A549 treated with RU486 at 1 μM for 4 hours (cell line): ENCODE measurements at places on chromosomes 3 and 15. TPM values are rescaled to one million over a fixed set of nuclear protein-coding genes. Genes with fewer than 3 reads are reported as not detected.

Gene RNF111
- total RNA-seq = 19.4 to 24.1 TPM (median 23.3 TPM) in 5 replicates

Gene UPK1B
- total RNA-seq = 11.2 to 14.4 TPM (median 14.1 TPM) in 5 replicates

Gene MORC1
- not detected in 5 replicates for total RNA-seq

Gene PARP16
- total RNA-seq = 9.1 to 11.1 TPM (median 9.9 TPM) in 5 replicates

Gene FEZF2
- not detected in 5 replicates for total RNA-seq

Gene ZNF860
- total RNA-seq = 0.95 to 2.1 TPM (median 1.2 TPM) in 5 replicates

Gene GOLGA8R
- 0.14 to 0.37 TPM (median 0.16 TPM) in 4 of 5 replicates, not detected in the other for total RNA-seq

Gene IL17RD
- total RNA-seq = 0.70 to 1.3 TPM (median 0.90 TPM) in 5 replicates

Gene TMOD3
- total RNA-seq = 38.7 to 66.3 TPM (median 53.3 TPM) in 5 replicates

Gene SMCO1
- total RNA-seq = not detected in 5 replicates

Gene GPR149
- not detected in 5 replicates for total RNA-seq

Gene OR5K1
- not detected in 5 replicates for total RNA-seq

Gene TMEM207
- total RNA-seq = not detected in 5 replicates

Gene LYZL4
- total RNA-seq = not detected in 5 replicates

Gene CAMKV
- 0.30 to 0.53 TPM (median 0.46 TPM) in 5 replicates for total RNA-seq

Gene STT3B
- 54.9 to 102 TPM (median 76.7 TPM) in 5 replicates for total RNA-seq

Gene MAP6D1
- 5.7 to 7.2 TPM (median 6.7 TPM) in 5 replicates for total RNA-seq

Gene UBA7
- 0.21 to 0.68 TPM (median 0.34 TPM) in 5 replicates for total RNA-seq

Gene THSD4
- 15.6 to 22.7 TPM (median 21.4 TPM) in 5 replicates for total RNA-seq

Gene PIGX
- 28.9 to 34.7 TPM (median 29.9 TPM) in 5 replicates for total RNA-seq

Gene PRR20G
- 0.14 to 0.24 TPM in 2 of 5 replicates, not detected in the others for total RNA-seq

Gene A4GNT
- not detected in 5 replicates for total RNA-seq

Gene SEMA3F
- 6.6 to 12.1 TPM (median 10.9 TPM) in 5 replicates for total RNA-seq

Gene SPESP1
- not detected in 5 replicates for total RNA-seq

Gene SPCS1
- 129 to 170 TPM (median 164 TPM) in 5 replicates for total RNA-seq

Gene FBXL22
- 0.14 to 0.31 TPM (median 0.19 TPM) in 5 replicates for total RNA-seq

Gene WDR76
- total RNA-seq = 10.0 to 18.2 TPM (median 13.2 TPM) in 5 replicates

Gene LMAN1L
- total RNA-seq = not detected in 5 replicates

Gene ACSBG1
- 0.12 to 0.39 TPM (median 0.15 TPM) in 4 of 5 replicates, not detected in the other for total RNA-seq

Gene CHST2
- total RNA-seq = 0.37 to 0.85 TPM (median 0.81 TPM) in 5 replicates

Gene EFCC1
- total RNA-seq = not detected in 5 replicates

Gene SEC22A
- total RNA-seq = 11.8 to 22.5 TPM (median 18.6 TPM) in 5 replicates

Gene PLA2G4E
- total RNA-seq = not detected in 5 replicates

Gene MITF
- 8.0 to 10.6 TPM (median 9.5 TPM) in 5 replicates for total RNA-seq

Gene TEX55
- total RNA-seq = not detected in 5 replicates

Gene ATP8B4
- total RNA-seq = 0.47 to 1.1 TPM (median 0.78 TPM) in 5 replicates

Gene GOLGA6L24
- not detected in 5 replicates for total RNA-seq
